Esophagus (tissue), 2 donors: ENCODE measurements at places on chromosomes 5 and 9. TPM values are rescaled to one million over a fixed set of nuclear protein-coding genes. Genes with fewer than 3 reads are reported as not detected.

Gene ZNF169
- polyA plus RNA-seq: 1.4 TPM

Gene MLANA
- polyA plus RNA-seq: not detected

Gene GABRA6
- polyA plus RNA-seq: not detected

Gene ADGRD2
- not detected for polyA plus RNA-seq

Gene SLC6A7
- polyA plus RNA-seq: not detected

Gene IRX4
- polyA plus RNA-seq: 9.3 TPM

Gene RNF183
- 2.3 TPM for polyA plus RNA-seq

Gene MCTP1
- 0.91 TPM for polyA plus RNA-seq

Gene ZBTB26
- polyA plus RNA-seq: 2.1 TPM

Gene CMBL
- 1.9 TPM for polyA plus RNA-seq

Gene DNAI1
- not detected for polyA plus RNA-seq

Gene LURAP1L
- polyA plus RNA-seq: 3.1 TPM

Gene LCN9
- polyA plus RNA-seq: not detected

Gene ENTREP1
- polyA plus RNA-seq: 6.4 TPM

Gene GLE1
- polyA plus RNA-seq: 12.8 TPM

Gene PCDHGA11
- polyA plus RNA-seq: 0.44 TPM

Gene SHOC1
- 0.06 TPM for polyA plus RNA-seq

Gene PFN3
- 0.21 TPM for polyA plus RNA-seq

Gene FGF18
- polyA plus RNA-seq: 0.06 TPM

Gene PTGS1
- polyA plus RNA-seq: 20.3 TPM

Gene SPINK5
- polyA plus RNA-seq: 1,309 TPM

Gene OR13C2
- polyA plus RNA-seq: not detected

Gene ECPAS
- 12.7 TPM for polyA plus RNA-seq
